ENCODE measurements at places on chromosomes 12 and 14. TPM values are rescaled to one million over a fixed set of nuclear protein-coding genes. Genes with fewer than 3 reads are reported as not detected.

CORO1C gene
- total RNA-seq: 171 TPM

TTC9 gene
- total RNA-seq: 1.3 TPM

TAS2R14 gene
- 0.89 TPM for total RNA-seq

EGLN3 gene
- 30.1 TPM for total RNA-seq

DNA sequence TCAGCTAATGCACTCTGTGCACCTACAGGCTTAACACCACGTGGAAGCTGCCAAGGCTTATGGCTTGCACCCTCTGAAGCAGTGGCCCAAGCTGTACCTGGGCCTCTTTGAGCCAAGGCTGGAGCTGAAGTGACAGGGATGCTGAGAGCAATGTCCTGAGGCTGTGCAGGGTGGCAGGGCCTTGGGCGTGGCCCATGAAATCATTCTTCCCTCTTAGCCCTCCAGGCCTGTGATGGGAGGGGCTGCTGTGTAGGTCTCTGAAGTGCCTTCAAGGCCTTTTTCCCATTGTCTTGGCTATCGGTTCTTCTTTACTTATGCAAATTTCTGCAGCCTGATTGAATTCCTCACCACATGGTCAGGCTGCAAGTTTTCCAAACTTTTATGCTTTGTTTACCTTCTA is 47.4 kb upstream of the TMTC1 start:
- no peak for DNase-seq

GRCh38 chr12:114750917-114751316 is 66.9 kb upstream of the TBX3 start:
- no peak for DNase-seq

- no peak for DNase-seq
These were observed 10.5 kb downstream of the SNX6 start for GRCh38 chr14:34619471-34619870.

DNA sequence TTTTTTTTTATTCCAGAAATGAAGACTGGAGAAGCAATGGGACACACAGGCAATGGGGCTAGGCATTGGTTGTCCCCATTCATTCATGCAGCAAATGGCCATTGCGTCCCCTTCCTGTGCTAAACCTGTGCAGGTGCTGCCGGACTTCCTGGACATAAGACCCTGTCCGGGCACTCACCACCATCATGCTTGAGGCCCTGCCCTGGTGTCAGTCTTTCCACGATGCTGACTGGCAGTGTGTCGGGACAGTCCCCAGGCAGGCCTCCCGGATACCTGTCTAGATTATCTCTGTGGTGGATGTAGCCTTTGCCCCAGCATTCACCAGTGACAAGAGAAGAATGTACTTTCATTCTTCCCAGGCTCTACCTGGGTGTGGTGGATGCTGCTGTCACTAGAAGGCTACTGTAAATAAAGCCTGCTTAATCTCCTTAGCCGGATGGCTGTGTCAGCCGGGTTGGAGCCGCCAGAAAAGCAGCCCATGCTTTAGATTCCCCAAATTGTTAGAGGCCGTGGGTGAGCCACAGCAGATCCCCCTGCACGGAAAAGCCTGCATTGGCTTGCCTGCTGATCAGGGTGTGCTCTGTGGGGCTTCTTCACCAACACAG is 94.5 kb upstream of the PARP11 start:
- DNase-seq: no peak

DNA sequence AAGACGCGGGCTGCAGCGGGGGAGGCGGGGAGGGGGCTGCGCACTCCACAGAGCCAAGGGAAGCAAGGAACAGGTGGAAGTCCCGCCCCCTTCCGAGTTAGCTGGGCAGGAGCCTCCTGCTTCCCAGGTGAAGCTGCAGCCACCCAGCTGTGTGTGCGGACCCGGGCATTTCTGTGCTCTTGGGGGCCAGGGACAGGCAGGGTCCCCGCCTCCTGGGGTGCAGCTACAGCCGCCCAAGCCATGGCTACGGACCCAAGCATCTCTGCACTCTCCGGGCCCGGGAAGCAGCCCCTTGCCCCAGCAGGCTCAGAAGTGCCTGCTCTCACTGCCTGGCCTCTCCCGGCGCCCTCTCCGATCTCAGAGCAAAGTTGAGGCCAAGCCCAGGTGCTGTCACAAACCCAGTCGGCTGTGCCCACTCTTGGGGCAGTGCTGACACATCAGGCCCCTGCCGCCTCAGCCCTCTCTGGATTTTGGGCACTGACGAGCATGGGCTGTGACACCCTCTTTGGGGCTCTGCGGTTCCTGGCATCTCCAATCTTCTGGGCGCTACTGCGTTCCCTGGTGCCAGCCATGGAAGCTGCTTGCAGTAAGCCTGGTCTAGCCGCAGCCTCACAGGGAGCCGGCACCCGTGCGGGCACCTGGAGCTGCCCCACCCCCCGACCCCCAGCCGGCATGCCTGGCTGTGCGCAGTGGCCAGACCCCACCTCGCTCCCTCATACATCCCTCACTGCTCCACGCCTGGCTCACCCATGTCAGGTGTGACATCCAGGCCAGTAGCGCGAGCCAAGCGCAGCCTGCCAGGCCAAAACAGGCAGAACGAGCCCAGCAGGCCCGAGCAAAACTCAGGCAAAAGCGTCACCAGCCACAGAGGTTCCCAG is 8.5 kb upstream of the MGAT4C start:
- peak; percentile 34 for DNase-seq

- DNase-seq: peak; percentile 28
These were observed 74.9 kb upstream of the ATP2B1 start for GRCh38 chr12:89783359-89784060.

GRCh38 chr12:65623507-65623906 is 200.8 kb upstream of the HMGA2 start:
- no peak for DNase-seq

DNA sequence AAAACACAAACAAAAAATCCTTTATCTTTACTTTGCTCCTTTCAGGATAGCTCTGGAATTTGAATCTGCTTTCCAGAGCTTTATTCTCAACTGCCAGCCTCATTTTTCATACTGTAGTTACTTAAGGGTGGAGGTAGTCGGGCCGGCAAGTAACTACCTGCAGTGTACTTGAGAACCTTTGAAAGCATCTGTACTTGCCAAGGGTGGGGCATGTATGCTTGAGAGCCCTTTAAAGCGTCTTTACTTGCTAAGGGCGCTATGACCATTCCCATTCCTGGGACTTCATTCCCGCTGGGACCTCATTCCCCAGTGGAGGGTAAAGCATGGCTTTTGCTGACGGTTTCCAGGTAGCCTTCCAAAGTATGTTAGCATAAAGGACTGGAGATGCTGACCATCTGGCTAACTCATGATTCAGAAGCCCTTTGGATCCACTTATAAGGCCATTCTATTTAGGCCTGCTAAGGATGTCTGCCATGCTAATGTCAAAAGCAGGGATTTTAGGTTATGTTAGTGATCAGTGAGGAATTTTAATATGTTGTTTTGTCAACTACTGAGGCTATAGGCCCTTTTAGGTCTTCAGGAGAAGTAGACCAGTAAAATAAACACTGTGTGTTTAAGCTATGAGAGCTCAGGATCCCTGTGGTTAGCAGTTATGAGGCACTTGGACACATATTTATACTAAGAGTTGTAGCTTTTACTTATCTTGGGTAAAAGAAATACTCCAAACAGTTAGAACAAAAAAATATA is 74.9 kb downstream of the CRADD start:
- peak; percentile 81 for DNase-seq

DNA sequence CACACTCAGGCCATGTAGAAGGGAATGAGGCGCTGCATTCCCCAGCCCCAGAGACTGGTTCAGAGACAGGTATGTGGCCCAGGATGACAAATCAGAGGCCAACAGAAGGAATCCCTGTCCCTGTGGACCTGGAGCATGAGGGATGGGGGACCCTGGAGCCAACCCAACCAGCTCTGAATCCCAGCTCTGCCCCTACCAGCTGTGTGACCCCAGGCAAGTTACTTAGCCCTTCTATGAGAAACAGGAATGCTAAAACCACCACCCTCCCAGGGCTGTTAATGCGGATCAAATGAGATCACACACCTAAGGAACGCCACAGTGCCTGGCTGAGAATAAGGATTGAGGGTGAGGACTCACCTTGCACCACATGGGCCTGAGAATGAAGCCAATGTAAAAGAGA is 15.6 kb downstream of the ITPK1 start:
- DNase-seq: no peak

DNA sequence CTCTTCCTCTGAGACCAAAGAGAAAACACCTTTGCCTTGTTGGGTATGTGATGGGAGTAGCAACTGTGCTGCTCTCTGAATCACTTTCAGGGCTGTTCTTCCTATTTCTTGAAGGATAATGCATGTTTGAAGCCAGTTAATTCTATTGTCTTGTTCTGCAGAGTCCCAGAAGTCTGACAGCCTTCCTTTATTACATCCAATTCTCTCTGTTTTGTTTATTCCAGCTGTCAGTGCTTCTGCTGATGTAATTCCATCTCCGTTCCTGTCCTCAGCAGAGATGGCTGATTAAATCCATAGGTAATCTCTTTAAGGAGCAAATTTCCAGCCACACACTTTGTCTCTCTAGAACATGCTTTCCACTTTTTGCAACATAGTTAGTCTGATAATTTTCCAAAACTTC is 59.7 kb downstream of the MGAT4C start:
- no peak for DNase-seq

Measured in M059J (cell line).